Hematopoietic multipotent progenitor cell treated with erythropoietin and hydrocortisone succinate and interleukin-3 and kit ligand, for 8 days (in vitro differentiated cells): ENCODE measurements at places on chromosomes 6 and 20.

GRCh38 chr6:15861486-15861885 is 198.7 kb upstream of the DTNBP1 start:
- no peak for DNase-seq

- no peak for DNase-seq
Measured at GRCh38 chr6:148466158-148466557, 123.5 kb downstream of the SASH1 start.

- DNase-seq, result no peak
Measured at GRCh38 chr20:10877342-10877741, 203.5 kb upstream of the JAG1 start.

- no peak for DNase-seq
Measured at GRCh38 chr6:78629154-78629721, 238.1 kb upstream of the IRAK1BP1 start.

GRCh38 chr20:23232679-23233308 is 117.8 kb upstream of the NXT1 start:
- DNase-seq, result no peak

GRCh38 chr6:81148751-81149150 is 603.7 kb downstream of the TENT5A start:
- no peak for DNase-seq

GRCh38 chr20:14617123-14617522 is 279.7 kb upstream of the FLRT3 start:
- DNase-seq, result no peak

DNA sequence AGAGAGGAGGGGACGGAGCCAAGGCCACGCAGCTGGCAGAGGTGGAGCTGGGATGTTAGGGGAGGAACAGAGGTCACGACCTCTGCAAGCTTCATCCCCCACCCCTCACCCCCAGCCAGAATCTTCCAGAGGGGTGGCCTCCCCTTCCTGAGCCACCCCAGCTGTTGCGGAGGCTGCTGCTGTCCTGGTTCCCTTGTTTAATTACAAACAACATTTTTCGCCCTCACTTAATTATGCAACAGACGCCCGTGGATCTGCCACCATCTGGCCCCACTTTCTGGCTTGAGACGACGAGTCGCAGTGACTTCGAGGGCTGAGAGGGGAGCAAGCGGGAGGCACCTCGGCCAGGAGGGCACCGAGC is 153.7 kb upstream of the PTPN1 start:
- no peak for DNase-seq

DNA sequence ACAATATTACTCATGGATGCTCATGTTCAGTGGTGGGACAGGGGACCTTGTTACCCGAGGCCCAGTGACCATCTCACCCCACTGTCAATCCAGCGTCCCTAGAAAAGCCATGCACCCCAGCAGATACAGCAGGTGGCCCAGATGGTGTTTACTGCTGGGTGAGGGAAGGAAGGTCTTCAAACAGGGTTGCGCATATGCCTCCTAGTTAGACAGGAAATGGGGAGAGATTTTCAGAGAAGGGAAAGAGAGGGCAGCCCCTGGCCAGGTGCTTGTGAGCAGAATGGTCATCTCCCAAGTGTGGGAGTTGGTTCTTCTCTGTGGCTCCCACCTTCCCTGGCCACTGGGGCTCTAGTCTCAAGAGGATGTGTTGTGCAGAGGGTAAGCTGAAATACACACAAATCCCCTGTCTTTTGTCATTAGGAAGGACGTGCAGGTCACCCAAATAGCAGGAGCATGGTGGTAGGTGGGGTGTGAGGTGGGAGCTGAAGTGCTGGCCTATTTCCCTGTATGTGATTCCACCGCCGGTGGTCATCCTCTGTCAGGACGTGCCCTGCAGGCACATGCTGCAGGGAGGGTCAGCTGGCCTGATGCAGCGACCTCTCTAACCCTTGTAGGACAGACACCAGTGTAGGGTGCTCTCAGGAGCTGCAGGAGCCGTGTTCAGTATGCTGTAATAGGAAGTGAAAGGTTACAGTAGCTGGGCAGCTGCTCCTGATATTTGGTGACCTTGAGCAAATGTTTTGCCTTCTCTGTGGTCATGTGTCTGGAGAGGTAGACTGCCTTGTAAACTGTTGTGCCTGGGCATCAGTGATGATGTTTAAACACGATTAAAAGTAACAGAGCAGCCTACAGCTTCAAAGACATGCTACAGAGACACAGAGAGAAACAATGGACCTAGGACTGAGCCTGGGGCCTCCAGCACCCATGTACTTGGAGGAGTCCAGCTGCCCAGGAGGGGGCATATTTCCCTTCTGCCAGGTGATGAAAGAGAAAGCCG is 3.2 kb upstream of the CST3 start:
- DNase-seq, result no peak

DNA sequence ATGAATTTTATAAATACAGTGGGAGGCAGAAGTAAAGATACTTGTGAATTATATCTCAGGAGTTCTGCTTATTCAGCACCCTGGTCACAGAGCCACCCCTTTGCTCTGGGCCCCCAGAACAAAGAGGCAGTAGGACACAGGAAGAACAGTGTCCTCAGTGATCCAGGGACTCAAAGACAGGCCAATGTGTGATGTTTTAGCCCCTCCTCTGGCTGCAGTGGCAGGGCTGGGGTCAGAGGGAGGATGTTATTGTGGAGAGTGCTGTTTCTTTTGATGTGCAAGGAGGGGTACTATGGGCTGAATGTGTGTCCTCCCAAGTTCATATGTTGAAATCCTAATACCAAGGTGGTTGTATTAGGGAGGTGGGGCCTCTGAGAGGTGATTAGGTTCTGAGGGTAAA is 74.1 kb upstream of the MAP3K7 start:
- DNase-seq, result no peak

GRCh38 chr6:107401573-107401972 is 57.8 kb downstream of the PDSS2 start:
- no peak for DNase-seq

DNA sequence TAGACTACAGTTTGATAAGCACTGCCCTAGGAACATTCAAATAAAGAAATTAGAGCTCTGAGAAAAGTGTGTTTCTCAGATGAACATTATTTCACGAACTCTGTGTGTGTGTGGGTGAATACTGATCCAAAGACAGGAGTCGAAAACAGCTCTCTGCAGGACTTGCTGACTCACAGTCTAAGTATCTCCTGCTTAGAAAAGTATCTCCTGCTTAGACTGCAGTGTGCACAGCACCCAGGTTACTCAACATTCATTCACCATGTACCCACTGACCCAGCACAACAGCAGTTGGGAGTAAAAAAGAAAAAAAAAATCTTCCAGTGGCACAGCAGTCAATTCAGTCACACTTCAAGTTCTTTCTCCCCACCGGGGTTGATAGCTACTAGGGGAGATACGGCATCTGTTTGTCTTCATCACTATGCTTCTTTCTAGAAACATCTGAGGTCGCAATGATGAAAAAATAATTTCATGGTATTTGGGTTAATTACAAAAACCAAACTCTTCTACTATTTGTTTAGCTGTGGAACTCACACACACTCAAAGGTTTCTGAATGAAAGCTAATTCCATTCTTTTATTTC is 48.0 kb downstream of the GCLC start:
- no peak for DNase-seq

DNA sequence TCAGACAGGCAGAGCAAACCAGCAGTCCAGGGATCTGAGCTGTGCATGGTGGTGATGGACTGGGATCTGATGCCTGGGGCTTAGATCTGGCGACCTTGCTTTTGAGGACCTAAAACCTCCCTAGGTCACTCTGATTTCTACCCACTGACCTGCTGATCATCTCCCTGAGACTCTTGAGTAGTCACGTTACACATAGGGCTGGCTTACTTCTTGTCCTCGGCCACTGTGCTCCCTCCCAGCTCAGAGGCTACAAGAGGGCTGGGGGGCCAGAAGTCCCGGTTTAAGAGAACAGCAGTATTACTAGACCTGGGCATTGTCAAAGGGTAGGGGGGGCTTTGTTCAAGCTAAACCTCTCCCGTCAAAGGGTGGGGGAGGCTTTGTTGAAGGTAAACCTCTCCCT is 5.5 kb downstream of the DYNLT1 start:
- DNase-seq, result no peak

DNA sequence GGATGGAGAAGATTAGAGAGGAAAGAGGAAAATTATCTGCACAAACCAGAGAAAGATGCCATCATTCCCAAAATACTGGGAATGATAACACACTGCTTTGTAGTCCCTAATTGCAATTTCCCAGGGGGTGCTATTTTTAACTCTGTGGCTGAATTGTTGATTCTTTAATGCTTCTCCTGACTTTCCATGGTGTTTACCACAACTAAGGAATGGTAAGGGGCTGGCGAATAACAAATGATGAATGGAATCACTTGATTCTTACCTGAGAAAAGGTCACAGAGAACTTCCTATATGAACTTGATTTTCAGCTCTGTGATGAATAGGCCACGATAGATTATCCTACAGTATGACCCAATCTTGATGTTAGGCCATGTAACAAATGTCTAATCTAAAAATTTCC is 22.0 kb upstream of the IGF2R start:
- no peak for DNase-seq

DNA sequence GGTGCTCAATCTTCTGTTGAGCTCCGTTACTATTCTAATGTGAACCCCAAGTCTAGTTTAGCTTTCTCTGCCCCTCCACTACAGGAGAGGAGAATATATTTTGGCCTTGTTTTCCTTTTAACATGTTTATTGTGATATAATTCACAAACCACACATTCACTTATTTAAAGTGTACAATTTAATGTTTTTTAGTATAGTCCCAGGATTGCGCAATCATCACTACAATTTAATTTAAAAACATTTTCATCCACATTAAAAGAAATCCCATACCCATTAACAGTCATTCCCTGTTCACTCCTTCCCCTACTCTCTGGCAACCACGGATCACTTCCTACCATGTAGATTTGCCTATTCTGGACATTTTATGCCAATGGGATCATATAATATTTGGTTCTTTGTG is 64.5 kb upstream of the BMP6 start:
- no peak for DNase-seq

DNA sequence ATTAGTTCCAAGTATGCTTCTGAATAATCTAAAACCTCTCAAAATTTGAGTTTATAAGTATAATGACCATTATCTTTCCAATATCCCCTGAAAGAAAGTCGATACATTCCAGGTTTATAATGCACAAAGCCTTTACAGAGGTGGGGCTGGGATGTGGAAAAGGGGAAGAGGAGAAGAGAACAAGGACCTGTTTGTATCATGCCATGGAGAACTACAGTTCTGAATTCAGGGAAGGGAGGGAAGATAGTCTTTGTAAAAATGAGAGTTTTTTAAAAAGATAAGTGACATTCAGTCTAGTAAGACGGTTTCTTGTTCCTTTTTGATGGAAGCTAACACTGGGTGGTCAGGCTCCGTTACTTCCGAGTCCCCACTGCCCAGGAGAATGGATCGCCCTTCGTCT is 26.1 kb downstream of the ZBTB2 start:
- DNase-seq, result no peak

GRCh38 chr20:22373164-22373895 is 211.0 kb downstream of the FOXA2 start:
- no peak for DNase-seq

DNA sequence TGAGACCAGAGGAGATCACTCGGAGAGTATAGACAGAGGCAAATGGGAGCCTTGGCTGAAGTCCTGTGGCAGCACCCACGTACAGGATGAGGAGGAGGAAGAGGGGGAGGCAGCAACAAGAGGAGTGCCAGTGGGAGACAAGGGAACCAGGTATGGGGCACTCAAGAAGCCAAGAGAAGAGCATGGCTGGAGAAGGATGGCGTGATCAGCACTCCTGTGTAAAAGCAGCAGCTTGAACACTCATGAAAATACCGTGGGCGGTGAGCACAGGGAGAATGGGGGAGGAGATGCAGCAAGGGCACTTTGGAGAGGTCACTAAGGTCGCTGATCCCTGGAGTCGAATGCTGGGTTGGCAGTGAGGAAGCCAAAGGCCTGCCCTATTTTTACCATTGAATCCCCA is 51.2 kb upstream of the PRND start:
- no peak for DNase-seq

- DNase-seq, result no peak
Measured at GRCh38 chr20:22619806-22620205, 35.4 kb upstream of the FOXA2 start.

GRCh38 chr20:16918366-16918765 is 170.2 kb downstream of the OTOR start:
- DNase-seq, result no peak

DNA sequence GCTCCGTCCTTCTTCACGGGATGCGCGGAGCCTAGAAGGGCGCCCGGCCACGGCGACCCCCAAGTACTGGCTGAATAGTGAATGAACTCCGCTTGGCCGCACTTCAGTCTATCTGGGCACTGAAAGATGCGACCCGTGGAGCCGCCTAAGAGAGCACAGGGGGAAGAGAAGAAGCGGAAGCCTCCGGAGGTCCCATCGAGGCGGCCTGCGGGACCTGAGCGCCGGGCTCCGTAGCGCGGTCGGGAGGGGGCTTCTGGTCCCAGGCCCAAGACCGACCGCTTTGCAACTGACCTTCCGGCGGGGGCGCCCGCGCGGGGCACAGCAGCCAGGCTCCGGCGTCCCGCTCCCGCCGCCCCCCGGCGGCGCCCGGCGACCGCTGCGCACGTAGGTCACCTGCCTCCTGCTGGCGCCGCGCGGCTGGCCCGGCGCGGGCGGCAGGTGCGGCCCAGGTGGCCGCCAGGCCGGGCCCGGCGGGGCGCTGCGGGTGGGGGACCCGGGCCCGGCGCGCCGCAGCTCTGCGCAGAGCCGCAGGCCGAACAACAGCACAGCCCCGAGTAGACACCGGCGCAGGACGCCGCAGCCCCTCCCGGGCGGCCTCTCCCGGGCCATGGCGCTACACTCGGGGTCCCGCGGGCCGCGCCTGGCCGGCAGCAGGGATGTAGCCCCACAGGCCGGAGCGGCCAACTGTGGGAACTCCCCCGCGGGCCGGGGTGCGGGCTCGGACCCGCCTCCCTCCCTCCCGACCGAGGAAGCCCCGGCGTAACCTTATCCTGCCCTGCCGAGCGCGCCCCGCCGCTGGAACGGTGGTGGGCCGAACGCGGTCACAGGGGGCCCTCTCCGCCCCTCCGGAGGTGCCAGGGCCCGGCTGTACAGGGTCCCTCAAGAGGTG is at the start of gene METTL24:
Gene METTL24 (minus strand): TSS at position 686 of the 889 bp plus-strand sequence. CDS start 77 bp downstream, at position 609.
- peak; percentile 9 for DNase-seq

GRCh38 chr20:43006651-43007375 is 182.9 kb downstream of the PTPRT start:
- DNase-seq, result no peak

GRCh38 chr6:121694389-121694788 is 258.9 kb downstream of the GJA1 start:
- DNase-seq, result no peak

DNA sequence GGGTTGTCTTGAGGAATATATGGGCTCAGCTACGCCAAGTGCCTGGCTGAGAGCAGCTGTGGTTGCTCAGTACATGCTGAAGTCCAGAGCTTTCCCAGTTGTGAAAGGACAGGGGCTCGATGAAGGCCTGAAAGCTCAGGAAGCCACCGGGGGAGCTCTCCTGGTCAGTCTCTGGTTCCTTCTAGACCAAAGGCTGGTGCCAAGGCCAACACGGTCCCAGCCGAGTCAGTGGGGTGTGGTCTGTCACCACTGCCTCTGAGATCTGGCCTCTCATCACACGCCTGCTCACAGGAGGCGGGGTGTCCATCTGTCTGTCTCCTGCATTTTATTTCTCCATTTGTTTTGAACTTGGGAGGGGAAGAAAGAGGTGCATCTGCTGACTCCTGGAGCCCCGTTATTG is 4.9 kb upstream of the FAM83C start:
- peak; percentile 38 for DNase-seq
